ENCODE measurements at places on chromosomes 2 and 18.

DNA sequence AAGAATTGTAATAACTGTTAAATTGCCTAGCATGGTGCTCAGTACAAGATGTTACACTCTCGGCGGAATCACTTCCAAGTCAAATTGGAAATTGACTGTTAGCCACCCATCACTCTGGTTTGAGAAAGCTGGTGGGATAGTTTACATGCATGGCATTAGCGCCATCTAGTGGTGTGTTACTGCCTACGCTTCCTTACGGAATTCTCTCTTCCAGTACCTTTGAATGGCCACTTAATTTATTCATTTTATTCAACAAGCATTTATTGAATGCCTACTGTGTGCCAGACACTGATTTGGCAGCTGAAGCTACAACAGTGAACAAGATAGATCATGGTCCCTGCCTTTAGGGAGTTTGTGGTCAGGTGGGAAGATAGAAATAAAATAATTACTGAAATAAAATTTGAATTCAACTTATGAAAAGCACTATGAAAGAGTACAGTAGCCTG is 171.2 kb downstream of the TMEM247 start:
- no peak for DNase-seq

GRCh38 chr2:197708331-197708730 is 3.2 kb downstream of the MARS2 start:
- DNase-seq = no peak

GRCh38 chr2:10520926-10521325 is 72.8 kb upstream of the ODC1 start:
- DNase-seq = no peak

GRCh38 chr2:163768881-163769695 is 33.3 kb upstream of the FIGN start:
- no peak for DNase-seq

- no peak for DNase-seq
These were observed 34.8 kb upstream of the RFX8 start for GRCh38 chr2:101509499-101510284.

DNA sequence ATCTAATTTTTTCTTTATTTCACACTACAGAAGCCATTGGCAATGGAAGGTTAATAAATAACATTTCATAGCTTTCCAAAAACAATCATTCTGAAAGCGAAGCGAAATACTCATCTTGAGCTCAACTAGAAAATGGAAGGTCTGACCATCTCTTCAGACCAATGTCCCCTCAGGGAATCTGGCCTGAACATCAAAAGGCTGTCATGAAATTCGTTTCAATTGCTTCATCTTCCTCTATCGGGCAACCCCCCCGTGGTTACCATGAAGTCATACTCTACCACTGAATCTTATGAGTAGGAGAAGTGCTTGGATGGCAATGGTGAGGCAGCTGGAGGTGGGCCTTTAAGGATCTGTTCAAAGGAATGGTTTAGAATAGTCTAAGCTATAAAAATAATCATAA is 22.9 kb upstream of the CYTIP start:
- no peak for DNase-seq

DNA sequence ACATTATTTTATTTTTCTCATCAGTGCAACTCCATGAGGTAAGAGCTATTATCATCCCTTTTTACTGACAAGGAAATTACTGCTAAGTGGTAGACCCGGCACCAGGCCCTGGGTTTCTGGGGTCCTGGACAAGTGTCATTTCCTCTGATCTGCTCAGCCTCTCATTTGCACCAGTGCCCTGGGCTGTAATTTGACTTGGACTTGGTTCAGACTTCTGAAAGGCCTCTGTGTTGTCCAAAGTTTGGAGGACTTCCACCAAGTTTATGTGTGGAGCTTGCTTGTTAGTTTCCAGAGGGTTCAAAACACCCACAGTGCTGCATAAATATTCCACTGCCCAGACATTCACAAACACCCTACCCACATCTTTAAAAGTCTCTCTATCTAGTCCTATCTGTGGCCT is 44.0 kb upstream of the PPP1CB start:
- DNase-seq = no peak

GRCh38 chr2:222440673-222441422 is 16.5 kb downstream of the SGPP2 start:
- DNase-seq = no peak

DNA sequence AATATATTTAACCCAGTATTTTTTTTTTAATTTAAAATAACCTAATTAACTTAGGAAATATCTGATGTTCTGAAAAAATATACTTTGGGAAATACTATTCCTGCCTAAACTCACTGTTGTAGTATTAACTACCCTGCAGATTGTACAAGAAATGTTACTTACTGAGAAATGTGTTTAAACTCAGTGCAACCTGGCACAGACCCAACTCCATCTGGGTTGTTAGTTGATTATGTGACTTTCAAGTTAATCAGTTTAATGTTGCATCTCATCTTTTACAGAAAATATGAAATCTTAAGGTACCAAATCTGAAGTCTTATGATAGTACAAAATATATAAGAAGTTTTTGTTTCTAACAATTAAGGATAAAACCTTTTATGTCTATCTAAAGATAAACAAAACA is 27.3 kb downstream of the VAPA start:
- DNase-seq = no peak

- no peak for DNase-seq
These were observed 36.4 kb downstream of the CDC42EP3 start for GRCh38 chr2:37634914-37635503.

DNA sequence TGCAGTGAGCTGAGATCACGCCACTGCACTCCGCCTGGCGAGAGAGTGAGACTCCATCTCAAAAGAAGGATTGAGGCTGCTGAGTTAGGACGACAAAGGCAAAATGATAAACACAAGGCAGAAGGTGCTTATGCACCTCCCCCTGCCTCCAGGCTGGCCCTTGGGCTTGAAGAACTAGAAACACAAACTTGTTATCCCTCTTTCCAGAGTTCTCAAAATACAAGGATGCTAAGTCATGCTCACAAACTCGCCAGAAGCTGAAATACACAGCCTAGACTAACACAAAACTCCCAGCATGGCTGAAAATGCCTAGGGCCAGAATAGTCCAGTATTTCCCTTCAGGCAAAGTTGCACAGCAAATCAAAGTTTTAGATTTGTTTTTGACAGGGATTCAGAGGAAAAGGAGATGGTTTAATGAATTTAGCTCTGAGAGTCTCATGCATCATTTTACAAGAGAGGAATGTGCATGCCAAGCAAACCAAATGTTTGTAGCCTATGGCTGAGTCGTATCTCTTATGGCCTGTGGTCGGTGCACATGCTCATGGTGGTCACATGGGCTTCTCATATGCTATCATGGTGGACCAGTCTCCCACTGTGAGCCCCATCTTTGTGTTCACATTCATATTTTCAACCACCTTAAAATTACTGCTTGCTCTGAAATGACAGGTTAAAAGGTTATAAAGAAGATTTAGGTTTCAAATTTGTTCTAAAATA is 16.2 kb upstream of the MREG start:
- DNase-seq = no peak

GRCh38 chr2:231452799-231453508 is 11.3 kb downstream of the NCL start:
- DNase-seq = no peak

GRCh38 chr18:48997985-48998831 is 47.4 kb upstream of the SMAD7 start:
- DNase-seq = peak; percentile 30

- no peak for DNase-seq
These were observed 51.6 kb downstream of the SPP2 start for GRCh38 chr2:234102112-234102511.

- DNase-seq = no peak
These were observed 2.3 kb upstream of the HPCAL1 start for GRCh38 chr2:10300328-10300920.

DNA sequence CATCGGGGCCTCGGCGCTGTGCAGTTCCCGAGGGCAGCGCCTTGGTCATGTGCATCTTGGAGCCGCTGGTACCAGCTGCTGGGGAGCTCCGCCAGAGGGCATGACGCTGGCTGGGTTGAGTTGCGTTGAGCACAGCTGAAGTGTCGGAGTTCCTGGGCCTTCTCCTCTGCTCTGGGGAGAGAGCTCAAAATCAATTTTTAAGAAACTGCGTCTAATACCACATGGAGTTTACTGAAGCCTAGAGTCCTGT is 48.7 kb downstream of the GREB1 start:
- no peak for DNase-seq

GRCh38 chr2:13495051-13495450 is 778.3 kb downstream of the TRIB2 start:
- no peak for DNase-seq

GRCh38 chr2:45334205-45334604 is 276.9 kb downstream of the SRBD1 start:
- DNase-seq = no peak

- DNase-seq = no peak
These were observed 159.4 kb downstream of the AGPS start for GRCh38 chr2:177551989-177552421.

DNA sequence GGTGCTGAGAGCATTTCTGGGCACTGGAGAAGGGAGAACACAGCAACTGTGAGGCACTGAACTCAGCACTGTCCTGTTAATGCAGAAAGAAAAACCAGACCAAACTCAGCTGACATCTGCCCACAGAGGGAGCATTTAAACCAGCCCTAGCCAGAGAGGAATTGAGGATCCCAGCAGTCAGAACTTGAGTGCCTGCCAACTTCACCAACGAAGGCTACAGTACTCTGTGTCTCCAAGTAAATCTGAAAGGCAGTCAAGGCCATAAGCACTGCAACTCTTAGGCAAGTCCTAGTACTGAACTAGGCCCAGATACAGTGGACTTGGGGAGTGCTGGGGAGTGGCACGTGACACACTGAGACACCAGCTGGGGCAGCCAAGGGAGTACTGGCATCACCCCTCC is 176.2 kb upstream of the ZC3H15 start:
- no peak for DNase-seq

DNA sequence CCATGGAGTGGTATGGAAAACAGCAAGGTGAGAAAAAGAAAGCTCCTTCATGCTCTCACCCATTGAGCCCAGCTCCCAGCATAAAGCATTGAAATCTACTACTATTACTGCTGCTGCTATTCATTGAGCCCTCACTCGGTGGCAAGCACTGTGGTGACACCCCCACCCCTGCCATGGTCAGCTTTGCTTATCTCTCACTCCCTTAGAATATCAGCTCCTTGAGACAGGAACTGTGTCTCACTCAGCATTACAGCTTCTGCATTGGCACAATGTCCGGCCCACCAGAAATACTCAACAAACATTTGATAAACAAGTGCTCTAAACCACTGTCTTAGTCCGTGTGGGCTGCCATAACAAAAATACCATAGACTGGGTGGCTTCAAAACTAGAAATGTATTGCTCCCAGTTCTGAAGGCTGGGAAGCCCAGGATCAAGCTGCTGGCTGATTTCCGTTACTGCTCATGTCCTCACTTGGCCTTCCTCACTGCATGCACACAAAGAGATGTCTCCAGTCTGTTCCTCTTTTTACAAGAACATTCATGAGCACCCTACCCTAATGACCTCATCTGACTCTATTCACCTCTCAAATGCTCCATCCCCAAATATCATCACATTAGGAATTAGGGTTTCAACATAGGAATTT is 116.3 kb downstream of the ZBTB7C start:
- no peak for DNase-seq

DNA sequence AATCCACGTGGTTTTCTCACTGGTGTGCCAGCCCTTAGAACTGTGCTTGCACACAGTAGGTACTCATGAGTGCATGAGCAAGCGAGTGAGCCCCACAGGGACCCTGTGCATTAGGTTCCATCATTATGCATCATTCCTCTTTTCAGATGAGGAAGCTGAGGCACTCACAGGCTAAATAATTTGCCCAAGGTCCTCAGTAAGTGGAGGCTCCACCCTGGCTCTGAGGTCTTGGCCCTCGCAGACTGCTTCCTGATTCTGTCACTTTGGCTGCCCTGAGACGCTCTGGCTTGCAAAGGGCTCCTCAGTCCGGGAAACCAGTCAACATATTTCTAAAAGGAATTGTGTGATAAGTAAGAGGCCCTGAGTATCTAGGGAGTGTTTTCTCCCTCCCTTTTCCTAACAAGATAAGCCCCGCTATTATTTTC is 71.7 kb downstream of the IL1R2 start:
- no peak for DNase-seq

DNA sequence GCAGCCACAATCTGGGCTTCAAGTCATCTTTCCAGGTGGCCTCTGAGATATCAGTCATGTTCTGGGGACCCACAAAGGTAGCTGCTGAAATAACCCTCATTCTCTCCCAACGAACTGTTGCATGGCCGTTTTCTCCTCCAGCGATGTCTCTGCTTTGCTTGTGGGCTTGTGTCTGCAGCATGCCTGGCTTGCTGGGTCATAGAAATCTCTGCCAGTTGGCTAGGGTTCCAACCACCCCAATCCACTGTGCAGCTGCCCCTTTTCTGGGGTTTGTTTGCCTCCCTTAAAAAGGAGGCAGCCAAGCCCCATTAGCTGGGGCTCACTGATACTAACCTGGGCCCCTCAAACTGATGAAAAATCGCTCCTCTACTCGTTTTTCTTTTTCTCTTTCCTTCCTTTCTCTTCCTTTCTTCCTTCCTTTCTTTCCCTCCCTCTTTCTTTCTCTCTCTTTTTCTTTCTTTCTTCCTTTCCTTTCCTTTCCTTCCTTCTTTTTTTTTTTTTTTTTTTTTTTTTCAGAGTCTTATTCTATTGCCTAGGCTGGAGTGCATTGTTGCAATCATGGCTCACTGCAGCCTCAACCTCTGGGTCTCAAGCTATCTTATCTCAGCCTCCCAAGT is 680.0 kb downstream of the EPHA4 start:
- DNase-seq = no peak

GRCh38 chr2:119728421-119728820 is 31.3 kb upstream of the PTPN4 start:
- DNase-seq = no peak

DNA sequence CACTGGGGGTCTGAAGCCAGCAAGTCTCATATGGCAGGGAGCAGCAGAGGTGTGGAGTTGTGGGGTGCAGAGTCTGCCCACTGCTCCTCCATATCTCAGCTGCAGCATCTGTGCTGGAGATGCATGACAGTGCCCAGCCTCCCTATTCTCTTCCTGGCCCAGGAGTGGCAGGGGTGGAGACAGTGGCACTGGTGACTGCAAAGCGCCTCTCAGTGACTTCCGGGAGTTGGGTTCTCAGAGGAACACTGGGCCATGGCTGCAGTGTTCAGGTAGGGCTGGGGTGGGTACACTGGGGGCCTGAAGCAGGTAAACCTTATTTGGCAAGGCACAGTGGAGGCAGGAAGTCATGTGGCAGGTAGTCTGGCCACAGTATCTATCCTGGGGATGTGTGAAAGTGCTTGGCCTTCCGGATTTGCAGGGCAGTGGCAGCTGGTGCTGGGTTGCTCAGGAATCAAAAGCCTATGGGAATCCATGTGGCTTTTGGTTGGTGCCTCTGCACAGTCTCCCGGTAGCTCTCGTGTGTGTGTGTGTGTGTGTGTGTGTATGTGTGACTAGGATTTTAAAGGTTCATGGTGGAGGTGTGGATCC is 60.3 kb upstream of the THUMPD2 start:
- DNase-seq = no peak

All from cerebellar nuclear complex (tissue), 1 donor.